ENCODE measurements at places on chromosomes 6 and 20.
A peak's percentile ranks its signal among the peaks of the same experiment; 100 is the strongest.

DNA sequence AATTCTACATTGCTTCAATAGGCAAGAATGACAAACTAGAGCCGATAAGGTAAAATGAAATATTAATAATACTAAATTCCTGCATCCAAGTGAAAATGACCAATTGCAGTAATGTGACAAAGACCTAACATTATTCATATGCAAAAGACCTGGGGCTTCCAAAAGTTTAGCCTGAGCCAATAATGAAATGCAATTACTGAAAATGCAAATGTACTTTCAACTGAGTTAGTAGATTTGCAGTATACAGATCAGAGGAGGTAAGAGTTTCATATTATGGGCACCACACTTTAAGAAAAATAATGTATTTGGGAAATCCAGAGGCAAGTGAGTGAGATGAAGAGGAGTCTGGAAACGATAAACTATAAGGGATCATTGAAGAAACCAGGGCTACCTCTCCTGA, 193.7 kb upstream of the GMDS start:
- DNase-seq = no peak

DNA sequence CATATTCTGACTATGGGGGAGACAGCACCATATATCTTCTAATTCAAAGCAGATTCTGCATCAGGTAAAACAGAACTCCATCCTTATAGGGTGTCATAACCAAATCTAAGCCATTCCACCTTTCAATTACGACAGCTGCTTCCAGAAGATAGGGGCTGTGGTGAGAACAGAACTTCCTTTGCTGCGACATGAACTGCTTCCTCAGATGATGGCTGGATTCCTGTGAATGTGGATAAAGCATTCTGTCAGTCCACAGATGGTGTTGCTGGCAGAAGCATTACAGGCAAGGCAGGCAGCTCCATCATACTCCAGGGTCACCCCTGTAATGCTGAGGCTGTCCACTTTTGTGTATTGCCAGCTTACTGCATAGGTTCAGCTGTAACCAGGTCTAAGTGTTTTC, 172.1 kb upstream of the PROKR2 start:
- DNase-seq = no peak

DNA sequence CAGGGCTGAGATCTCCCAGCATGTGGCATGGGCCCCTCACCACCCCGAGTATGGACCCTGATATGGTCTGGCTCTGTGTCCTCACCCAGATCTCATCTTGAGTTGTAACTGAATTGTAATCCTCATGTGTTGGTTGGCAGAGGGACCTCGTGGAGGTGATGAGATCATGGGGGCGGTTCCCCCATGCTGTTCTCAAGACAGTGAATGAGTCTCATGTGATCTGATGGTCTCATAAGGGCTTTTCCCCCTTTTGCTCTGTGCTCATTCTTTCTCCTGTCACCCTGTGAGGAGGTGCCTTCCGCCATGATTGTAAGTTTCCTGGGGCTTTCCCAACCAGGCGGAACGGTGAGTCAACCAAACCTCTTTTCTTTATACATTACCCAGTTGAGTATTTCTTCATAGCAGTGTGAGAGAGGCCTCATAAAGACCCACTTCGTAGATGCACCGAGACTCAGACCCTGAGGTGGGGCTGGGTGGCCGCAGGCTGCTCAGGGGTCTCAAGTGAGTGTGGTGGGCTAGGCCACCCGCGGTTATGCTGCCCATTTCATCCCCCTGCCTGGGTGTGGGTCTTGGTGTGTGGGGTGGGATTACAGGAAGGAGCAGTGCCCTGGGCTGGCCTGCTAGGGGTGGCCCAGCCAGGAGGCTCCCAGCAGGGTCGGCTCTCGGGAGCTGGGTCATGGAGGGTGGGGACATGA, 26.2 kb upstream of the GATA5 start:
- peak; percentile 20 for DNase-seq

DNA sequence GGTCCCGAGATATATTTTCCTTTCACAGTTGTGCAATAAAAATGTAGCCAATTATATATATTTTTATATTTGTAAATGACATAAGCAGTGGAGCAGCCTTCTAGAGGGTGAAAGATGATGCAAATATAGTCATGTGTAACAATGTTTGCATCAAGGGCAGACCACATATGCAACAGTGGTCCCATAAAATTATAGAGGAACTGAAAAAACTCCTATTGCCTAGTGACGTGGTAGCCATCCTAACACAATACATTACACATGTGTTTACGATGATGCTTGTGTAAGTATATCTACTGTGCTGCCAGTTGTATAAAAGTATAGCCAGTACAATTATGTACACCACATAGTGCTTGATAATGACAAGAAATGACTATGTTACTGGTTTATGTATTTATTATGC, 162.8 kb downstream of the ZFAND3 start:
- DNase-seq = no peak

DNA sequence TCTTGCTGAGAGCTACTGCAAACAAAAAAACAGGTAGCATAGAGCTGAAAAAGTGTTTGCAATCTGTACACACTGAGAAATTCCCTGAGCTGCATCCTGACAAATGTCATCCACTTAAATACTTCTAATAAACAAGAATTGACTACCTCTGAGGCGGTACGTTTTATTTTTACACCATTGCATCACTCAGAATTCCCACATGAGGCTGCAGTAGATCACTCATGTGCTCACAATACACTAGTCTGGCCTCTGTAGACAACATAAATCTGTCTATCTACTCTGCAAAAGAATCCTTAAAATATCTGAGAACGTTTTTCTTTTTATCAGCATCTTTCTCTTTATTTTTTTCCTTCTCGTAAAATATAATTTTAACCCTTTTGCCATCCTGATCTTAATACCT, 661.4 kb downstream of the EPHA7 start:
- no peak for DNase-seq

- DNase-seq = no peak
Observed at GRCh38 chr20:53592992-53593465, 610 bp downstream of the ZNF217 start.

GRCh38 chr20:50865591-50865990, 65.6 kb downstream of the ADNP start:
- no peak for DNase-seq

GRCh38 chr6:145110109-145110508, 625.2 kb downstream of the EPM2A start:
- no peak for DNase-seq

DNA sequence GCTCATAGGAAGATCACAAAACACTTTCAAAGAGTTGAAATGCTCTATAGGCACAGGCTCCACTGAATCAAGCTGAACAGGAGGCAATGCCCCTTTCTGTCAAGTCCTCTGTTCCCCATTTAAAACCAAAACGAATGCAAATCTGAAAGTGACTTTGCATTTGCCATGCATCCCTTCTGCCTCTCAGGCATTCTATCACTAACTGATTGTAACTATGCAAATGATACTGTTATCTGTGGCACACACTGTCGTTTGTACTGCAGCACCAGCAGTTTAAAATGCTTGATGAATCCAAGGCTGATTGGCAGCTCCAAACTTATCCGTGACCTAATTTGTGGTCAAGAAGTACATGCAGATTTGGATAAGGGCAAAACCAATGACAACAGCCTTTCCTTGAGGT, 1067.5 kb upstream of the MAP3K7 start:
- DNase-seq = no peak

DNA sequence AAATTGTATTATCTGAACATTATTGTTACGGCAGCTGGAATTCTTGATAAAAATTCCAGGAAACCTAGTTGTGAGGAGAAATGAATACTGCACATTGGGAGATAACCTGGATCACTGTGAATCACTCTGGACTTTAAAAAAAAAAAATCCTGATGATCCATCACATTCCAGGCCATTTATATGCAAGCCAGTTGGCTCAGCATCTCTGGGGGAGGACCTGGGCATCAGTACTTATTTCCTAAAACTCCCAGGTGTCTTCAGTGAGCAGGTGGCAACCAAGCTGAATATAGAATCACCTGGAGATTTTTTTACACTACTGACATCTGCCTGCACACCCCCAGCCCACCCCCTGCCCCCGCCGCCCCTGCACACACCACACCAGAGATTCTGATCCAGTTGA, 39.1 kb upstream of the SIRT5 start:
- DNase-seq = no peak

- DNase-seq = no peak
Observed at GRCh38 chr20:48807586-48808381, 20.0 kb downstream of the PREX1 start.

- DNase-seq = no peak
Observed at GRCh38 chr20:8912731-8913130, 156.2 kb upstream of the PLCB4 start.

DNA sequence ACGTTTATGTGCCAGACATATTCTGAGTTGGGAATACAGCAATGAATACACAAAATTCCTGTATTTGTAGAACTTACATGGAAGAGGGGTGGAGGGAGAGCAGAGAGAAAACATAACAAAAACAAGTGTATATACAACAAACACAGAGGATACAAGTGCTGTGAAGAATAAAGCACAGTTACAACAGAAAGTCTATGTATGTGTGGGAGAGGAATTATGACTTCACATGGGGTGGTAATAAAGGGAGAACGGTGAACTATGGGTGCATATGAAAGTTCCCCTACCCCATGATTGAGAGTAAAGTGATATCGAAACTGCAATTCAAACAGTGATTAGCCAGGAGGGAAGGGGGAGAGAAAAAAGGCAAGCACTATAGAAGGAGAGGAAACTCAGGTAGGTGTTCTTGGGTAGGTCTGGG, 24.6 kb downstream of the HBS1L start:
- peak; percentile 75 for DNase-seq

GRCh38 chr6:126033696-126034095, 47.4 kb downstream of the TRMT11 start:
- peak; percentile 17 for DNase-seq

GRCh38 chr6:47414423-47415167, 63.0 kb upstream of the CD2AP start:
- no peak for DNase-seq

All from T-helper 1 cell (primary cell).